ENCODE measurements at places on chromosomes 1 and 21.
A peak's percentile ranks its signal among the peaks of the same experiment; 100 is the strongest.

GRCh38 chr1:206674745-206675175 is 9.9 kb upstream of the MAPKAPK2 start:
- DNase-seq = peak; percentile 46

DNA sequence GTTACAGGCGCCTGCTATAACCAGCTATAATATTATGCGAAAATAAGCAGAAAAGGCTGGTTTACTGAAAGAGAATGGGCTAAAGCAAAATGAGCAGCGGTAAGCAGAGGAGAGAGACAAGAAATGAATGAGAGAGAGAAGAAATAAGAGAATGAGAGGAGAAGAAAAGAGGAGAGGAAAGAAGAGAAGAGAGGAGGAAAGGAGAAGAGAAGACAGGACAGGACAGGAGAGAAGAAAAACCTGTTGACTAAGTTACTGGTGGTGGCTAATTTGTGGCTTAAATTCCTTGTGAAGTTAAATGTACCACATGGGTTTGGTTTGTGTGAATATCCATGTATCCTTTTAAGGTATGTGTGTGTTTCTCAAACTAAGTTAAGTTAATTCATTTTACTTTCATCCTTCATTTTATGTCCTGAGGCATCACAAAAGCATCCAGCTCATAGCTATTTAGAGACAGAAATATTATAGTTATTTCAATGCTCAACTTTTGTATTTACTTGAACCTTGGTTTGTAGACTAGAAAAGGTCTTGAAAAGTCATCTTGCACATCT is 3.1 kb upstream of the DDR2 start:
- DNase-seq = no peak

DNA sequence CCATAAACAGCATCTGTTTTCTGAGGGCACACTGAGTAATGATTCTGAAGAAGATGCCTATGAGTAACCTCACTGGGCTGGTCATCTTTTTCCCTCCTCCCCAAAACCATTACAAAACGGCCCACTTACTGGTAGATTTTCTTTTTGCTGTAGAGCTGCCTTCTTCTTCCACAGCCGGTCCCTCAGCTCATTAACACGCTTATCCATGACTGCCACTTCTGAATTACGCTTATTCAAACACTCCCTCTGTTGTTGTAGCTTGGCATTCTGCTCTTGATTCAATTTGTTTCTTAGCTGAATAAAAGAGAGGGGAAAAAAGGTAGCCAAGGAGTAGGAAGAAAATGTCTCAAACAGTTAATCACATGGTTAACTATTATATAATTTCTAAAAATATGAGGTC is 43.1 kb downstream of the TP53BP2 start:
- DNase-seq = no peak

- DNase-seq = no peak
Observed at GRCh38 chr21:41731081-41731480, 35.8 kb downstream of the RIPK4 start.

DNA sequence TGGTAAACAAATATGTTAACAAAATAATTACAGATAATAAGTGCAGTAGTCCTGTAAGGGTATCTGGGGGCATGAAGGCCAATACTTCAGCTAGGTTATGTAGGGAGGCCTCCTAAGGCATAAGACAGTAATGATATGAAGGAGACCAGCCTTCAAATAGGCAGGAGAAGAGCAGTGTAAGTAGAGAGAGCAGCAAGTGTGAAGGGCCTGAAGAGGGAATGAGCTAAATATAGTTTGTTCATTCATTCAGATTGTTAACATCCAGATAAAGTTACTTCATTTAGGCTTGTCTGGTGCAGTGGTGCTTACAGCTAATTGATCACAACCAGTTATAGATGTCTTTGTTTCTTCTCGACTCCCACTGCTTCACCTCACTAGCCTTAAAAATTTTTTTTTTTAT is 71.1 kb downstream of the EPB41 start:
- no peak for DNase-seq

GRCh38 chr1:3642919-3643675 is 6.8 kb downstream of the WRAP73 start:
- no peak for DNase-seq

GRCh38 chr1:59081795-59082194 is 215.1 kb upstream of the FGGY start:
- DNase-seq = no peak

DNA sequence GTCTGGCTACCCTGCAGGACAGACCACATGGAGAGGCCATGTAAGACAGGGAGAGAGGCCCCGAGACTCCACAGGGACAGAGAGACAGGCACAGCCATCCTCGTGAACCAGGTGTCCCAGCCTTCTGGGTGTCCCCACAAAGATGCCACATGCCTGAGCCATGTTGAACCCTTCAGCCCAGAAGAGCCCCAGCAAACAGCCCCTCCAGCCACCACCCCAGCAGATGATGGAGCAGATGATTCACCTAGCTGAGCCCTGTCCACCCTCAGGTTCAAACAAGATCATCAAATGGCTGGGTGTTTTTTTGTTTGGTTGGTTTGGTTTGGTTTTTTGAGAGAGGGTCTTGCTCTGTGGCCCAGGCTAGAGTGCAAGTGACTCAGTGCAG is 78.7 kb downstream of the DHRS3 start:
- no peak for DNase-seq

- DNase-seq = no peak
Observed at GRCh38 chr1:41340655-41341364, 20.4 kb upstream of the FOXO6 start.

DNA sequence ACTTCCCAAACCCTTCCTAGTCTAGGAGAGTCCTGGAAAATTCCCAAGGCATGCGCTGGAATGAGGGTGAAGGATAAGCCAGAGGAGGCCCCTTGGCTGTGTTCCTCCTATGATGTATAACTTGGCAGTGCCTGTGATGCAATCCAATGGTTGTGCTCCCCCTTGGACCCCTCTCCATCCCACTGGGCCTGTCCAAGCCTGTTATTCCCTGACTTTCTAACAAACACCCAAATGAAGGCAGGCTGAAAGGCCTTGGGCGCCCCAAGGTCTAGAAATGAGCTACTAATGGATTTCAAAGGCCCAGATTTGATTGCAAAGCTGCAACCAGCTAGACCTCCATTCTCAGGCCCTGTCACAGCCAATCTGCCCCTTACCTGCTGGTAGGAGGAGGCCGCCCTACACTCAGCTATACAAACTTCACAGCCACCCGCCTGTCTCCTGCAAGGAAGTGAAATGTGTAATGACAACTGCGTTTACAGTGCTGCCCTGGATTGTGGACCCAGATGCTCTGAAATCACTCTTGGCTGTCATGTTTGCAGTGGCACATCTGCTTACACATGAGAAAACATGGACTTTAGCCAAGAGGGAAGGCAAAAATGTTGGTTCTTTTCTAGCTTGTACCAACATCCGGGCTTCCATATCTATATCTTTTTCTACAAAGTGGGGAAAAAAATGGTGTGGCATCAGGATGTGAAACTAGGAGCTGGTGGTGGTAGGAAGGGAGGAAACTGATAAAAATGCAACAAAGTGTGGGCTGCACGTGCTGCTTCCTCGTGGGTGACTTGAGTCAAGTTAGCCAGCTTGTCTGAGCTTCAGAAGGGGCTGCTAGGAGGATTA is 130.4 kb downstream of the TRABD2B start:
- DNase-seq = no peak

All from DMS79 treated with DMSO at 0.1 percent for 48 hours (cell line).